Aorta (tissue), 5 donors: ENCODE measurements at places on chromosomes 5 and 9. TPM values are rescaled to one million over a fixed set of nuclear protein-coding genes. Genes with fewer than 3 reads are reported as not detected.

The TRIP13 gene
- 0.84 TPM for total RNA-seq

The CDKN2B-AS1 gene
- 1.2 TPM for total RNA-seq

The CNTFR gene
- 4.2 TPM for total RNA-seq

The PCDHA7 gene
- 0.32 TPM for total RNA-seq

DNA sequence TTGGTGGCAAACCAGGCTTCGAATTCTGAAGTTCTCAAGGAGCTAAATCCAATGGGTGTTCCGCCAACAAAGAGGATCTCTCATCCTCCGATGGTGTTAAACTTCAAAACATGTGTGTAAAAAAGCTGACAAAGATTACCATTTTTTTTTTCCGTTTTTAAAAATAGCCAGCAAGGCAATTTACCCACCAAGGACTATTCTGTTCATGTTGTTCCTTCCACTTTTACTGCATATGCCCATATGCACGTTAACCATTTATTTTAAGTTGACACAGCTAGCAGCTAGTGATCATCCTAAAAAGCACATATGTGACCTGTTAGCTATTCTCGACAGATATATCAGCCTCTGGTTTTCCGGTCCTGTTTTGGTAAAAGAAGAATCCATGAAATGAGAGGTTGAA is 326.7 kb downstream of the PLK2 start:
- no peaks in the 10 kb centered on the region for H3K27me3 ChIP-seq
- DNase-seq, result no peak
- H3K4me3 ChIP-seq, result no peak overlapping the region
- H3K4me1 ChIP-seq, result no peaks in the 10 kb centered on the region

GRCh38 chr5:91849069-91849468 is 466.0 kb upstream of the ARRDC3 start:
- H3K36me3 ChIP-seq, result no peaks in the 10 kb centered on the region
- H3K4me1 ChIP-seq, result no peaks in the 10 kb centered on the region
- H3K4me3 ChIP-seq, result no peak overlapping the region

- H3K27me3 ChIP-seq, result no peaks in the 10 kb centered on the region
- peak overlapping the region; percentile 96 for H3K27ac ChIP-seq
- H3K36me3 ChIP-seq, result peaks cover 2% of the 10 kb centered on the region
- peak; percentile 84 for DNase-seq
- H3K4me1 ChIP-seq, result peaks cover 2% of the 10 kb centered on the region
Measured at GRCh38 chr9:127336506-127337352, 60.2 kb upstream of the SLC2A8 start.

DNA sequence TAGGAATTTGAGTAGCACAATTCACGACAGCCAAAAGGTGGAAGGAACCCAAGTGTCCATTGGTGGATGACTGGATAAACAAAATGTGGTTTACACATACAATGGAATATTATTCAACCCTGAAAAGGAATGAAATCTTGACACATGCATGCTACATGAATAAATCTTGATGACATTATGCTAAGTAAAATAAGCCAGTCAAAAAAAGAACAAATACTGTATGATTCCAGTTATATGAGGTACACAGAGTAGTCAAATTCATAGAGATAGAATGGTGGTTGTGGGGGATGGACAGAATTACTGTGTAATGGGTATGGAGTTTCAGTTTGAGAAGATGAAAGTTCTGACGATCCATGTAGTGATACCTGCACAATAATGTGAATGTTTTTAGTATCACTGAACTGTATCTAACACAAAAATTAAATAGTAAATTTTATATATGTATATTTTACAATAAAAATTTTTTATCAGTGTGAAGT is 117.7 kb upstream of the GNA14 start:
- H3K4me1 ChIP-seq, result no peaks in the 10 kb centered on the region
- H3K36me3 ChIP-seq, result no peaks in the 10 kb centered on the region
- no peak overlapping the region for H3K4me3 ChIP-seq
- H3K27ac ChIP-seq, result no peak overlapping the region

DNA sequence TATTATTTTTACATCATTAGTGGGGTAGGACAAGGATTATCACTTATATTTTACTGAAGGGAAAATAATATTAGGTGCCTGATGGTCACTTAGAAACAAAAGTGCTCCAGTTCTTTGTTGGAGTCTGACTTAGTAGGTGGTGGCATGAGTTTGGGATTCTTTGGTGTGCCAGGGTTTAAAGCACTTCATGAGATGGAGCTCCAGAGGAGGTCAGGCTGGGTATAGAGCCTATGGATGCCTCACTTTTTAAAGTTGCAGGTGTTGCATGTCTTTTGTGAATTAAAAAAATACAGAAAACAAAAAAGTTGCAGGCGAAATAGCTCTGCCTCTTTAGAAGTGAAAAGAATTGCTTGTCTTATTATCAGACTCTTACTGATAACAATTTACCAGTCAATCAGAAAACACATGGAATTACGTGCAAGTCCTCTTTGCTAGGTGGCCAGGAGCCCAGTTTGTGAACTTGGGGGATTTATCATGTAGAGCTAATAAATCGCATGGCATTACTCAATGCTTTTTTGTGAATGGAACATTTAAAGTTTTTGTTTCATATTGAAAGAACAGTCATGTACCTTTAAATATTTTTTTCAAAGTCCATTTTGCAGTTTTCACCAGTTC is 1.6 kb downstream of the ITK start:
- no peaks in the 10 kb centered on the region for H3K36me3 ChIP-seq
- no peaks in the 10 kb centered on the region for H3K27me3 ChIP-seq
- no peak for DNase-seq
- no peaks in the 10 kb centered on the region for H3K4me1 ChIP-seq

The ZNF658 gene
- total RNA-seq, result 4.2 TPM

DNA sequence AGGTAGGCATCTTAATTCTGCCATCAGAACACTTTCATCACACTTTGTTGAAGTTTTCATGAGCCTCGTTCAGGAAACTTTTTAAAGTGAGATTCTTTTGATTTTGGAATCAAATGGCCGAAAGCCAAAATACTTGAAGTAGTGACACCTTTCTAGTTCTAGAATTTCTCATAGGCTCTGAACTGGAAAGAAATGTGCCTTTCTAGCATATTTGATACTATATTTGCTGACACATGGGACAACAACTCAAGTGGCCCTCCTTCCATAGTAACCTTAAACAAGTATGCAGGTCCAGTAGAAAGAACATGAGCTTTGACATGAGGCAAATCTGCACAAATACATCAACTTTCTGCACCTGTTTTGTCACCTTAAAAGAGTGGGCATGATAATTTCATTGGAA is 22.0 kb upstream of the DMRTA1 start:
- no peak for DNase-seq
- H3K4me3 ChIP-seq, result no peak overlapping the region
- no peaks in the 10 kb centered on the region for H3K36me3 ChIP-seq

The PCDHB5 gene
- total RNA-seq, result 4.2 TPM

DNA sequence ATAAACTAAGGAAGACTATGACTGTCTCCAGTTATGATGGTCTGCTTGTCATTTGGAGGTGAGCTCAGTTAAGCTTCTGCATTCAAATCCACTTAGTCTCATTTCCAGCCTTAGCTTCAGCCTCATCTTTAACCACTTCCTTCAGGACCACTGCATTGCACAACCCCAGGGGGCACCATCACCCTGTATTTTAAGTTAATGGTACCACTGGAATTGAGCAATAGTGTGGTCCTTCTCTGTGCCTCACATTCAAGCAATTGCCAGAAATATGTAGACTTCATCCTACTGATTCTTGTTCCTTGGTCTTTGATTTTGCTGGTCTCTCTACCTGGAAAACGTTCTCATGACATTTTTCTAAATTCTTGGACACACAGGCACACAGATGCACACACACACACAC is 131.5 kb upstream of the PTPN3 start:
- H3K36me3 ChIP-seq, result no peaks in the 10 kb centered on the region
- peaks cover 2% of the 10 kb centered on the region for H3K4me1 ChIP-seq
- no peak overlapping the region for H3K27ac ChIP-seq
- H3K27me3 ChIP-seq, result no peaks in the 10 kb centered on the region

GRCh38 chr5:87886164-87886563 is 382.5 kb downstream of the TMEM161B start:
- H3K4me3 ChIP-seq, result no peak overlapping the region
- H3K4me1 ChIP-seq, result no peaks in the 10 kb centered on the region
- H3K36me3 ChIP-seq, result no peaks in the 10 kb centered on the region
- no peak overlapping the region for H3K27ac ChIP-seq

GRCh38 chr5:66680804-66681203 is 84.6 kb downstream of the MAST4 start:
- no peaks in the 10 kb centered on the region for H3K36me3 ChIP-seq
- no peak overlapping the region for H3K4me3 ChIP-seq

DNA sequence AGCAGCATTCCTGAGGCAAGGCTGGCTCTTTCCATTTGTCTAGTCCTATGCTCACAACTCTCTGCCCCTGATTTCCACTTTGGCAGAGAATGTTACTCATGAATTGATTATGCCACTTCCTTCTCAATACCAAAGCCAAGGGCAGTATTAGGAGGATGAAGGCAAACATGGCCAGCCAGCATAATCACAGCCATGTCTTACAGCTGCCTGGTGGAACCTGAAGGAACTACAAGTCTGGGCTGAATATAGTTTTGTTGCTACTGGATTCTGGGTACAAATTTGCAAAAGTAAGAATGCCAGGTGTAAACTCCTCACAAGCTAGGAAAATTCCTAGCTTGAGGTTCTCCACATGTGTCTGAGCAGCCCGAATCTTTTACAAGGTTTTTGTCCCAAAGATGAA is 4.2 kb downstream of the SIL1 start:
- no peaks in the 10 kb centered on the region for H3K4me1 ChIP-seq
- no peak for DNase-seq
- H3K4me3 ChIP-seq, result no peak overlapping the region
- peaks cover 3% of the 10 kb centered on the region for H3K36me3 ChIP-seq

DNA sequence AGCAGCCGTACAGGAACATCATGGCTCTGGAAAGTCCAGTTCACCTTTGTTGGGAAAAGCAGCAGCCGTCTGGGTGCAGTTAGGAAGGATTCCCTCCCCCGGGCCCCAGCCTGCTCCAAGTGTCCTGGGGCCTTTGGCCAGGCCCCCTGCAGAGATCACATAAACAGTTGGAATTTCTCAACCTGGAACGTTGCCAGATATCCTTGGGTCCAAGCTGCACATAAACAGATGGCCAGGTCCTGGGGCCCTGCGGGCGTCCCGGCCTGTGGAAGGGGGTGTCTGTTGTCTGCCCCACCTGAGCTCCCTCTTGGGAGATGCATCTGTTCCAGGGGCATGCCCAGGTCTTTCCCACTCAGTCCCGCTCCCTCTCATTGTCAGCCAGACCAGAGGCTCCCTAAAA is 92.7 kb downstream of the COL5A1 start:
- H3K27ac ChIP-seq, result no peak overlapping the region
- no peaks in the 10 kb centered on the region for H3K4me1 ChIP-seq
- H3K27me3 ChIP-seq, result no peaks in the 10 kb centered on the region
- H3K4me3 ChIP-seq, result no peak overlapping the region
- no peak for DNase-seq

GRCh38 chr5:131977212-131977604 is 31.7 kb upstream of the MEIKIN start:
- no peak overlapping the region for H3K27ac ChIP-seq
- no peaks in the 10 kb centered on the region for H3K36me3 ChIP-seq
- H3K27me3 ChIP-seq, result no peaks in the 10 kb centered on the region
- no peak overlapping the region for H3K4me3 ChIP-seq
- H3K4me1 ChIP-seq, result no peaks in the 10 kb centered on the region

DNA sequence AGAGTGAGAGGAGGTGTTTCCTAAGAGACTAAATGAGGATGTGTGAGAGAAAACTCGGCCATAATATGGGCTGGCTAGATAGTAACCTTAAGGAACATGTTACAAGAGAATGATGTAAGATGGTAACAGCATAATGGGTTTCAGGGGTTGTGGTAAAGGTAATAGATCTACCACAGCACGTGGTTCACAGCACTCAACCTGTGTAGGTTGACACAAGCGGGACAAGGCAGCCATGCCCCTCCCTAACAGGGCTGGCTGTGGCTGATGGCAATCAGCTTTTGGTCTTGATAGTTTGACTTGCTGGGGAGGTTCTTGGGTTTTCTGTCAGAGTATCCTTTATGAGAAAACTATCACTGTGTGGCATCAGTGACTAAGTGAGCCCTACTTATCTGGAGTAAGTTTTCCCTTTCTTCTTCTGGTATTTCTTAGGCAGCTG is 138.6 kb downstream of the TRIO start:
- no peak overlapping the region for H3K27ac ChIP-seq
- DNase-seq, result no peak
- H3K36me3 ChIP-seq, result peaks cover 9% of the 10 kb centered on the region
- H3K27me3 ChIP-seq, result no peaks in the 10 kb centered on the region

The PDE8B gene
- total RNA-seq, result 42.6 TPM

The LRRC26 gene
- total RNA-seq, result not detected

GRCh38 chr5:14238272-14238671 is 95.1 kb downstream of the TRIO start:
- no peak for DNase-seq
- H3K27ac ChIP-seq, result no peak overlapping the region
- H3K27me3 ChIP-seq, result no peaks in the 10 kb centered on the region
- peaks cover 5% of the 10 kb centered on the region for H3K4me1 ChIP-seq

The SKP2 gene
- total RNA-seq, result 8.8 TPM

The PCDHB13 gene
- 4.2 TPM for total RNA-seq

GRCh38 chr5:78612227-78613150 is 36.1 kb downstream of the LHFPL2 start:
- H3K27ac ChIP-seq, result no peak overlapping the region
- H3K4me3 ChIP-seq, result no peak overlapping the region
- H3K27me3 ChIP-seq, result no peaks in the 10 kb centered on the region
- H3K36me3 ChIP-seq, result no peaks in the 10 kb centered on the region

- no peaks in the 10 kb centered on the region for H3K36me3 ChIP-seq
- H3K27ac ChIP-seq, result no peak overlapping the region
- H3K4me3 ChIP-seq, result no peak overlapping the region
- DNase-seq, result no peak
Measured at GRCh38 chr5:82719368-82719767, 357.8 kb downstream of the TMEM167A start.

- H3K27ac ChIP-seq, result no peak overlapping the region
- H3K4me1 ChIP-seq, result no peaks in the 10 kb centered on the region
- DNase-seq, result no peak
- no peak overlapping the region for H3K4me3 ChIP-seq
- peaks cover 1% of the 10 kb centered on the region for H3K27me3 ChIP-seq
Measured at GRCh38 chr9:84413301-84413700, 72.7 kb upstream of the SLC28A3 start.

The FOXD4L5 gene
- total RNA-seq, result 0.19 TPM

The ARL15 gene
- total RNA-seq, result 44.7 TPM

- no peaks in the 10 kb centered on the region for H3K4me1 ChIP-seq
- H3K4me3 ChIP-seq, result no peak overlapping the region
- H3K27me3 ChIP-seq, result no peaks in the 10 kb centered on the region
- no peak overlapping the region for H3K27ac ChIP-seq
Measured at GRCh38 chr5:68962757-68963484, 130.9 kb upstream of the SLC30A5 start.

- no peak overlapping the region for H3K4me3 ChIP-seq
- no peak overlapping the region for H3K27ac ChIP-seq
- no peaks in the 10 kb centered on the region for H3K36me3 ChIP-seq
- no peak for DNase-seq
- H3K4me1 ChIP-seq, result no peaks in the 10 kb centered on the region
Measured at GRCh38 chr5:122707796-122708195, 67.1 kb upstream of the SNX2 start.

The NIM1K gene
- total RNA-seq, result 1.5 TPM
